Cortex of kidney (tissue), 1 donor: ENCODE measurements at places on chromosomes 5 and 9.

- no peak for DNase-seq
Observed at GRCh38 chr9:13651969-13652663, 372.6 kb upstream of the MPDZ start.

GRCh38 chr5:176790941-176791340 lies 19.4 kb upstream of the UNC5A start:
- no peak for DNase-seq

DNA sequence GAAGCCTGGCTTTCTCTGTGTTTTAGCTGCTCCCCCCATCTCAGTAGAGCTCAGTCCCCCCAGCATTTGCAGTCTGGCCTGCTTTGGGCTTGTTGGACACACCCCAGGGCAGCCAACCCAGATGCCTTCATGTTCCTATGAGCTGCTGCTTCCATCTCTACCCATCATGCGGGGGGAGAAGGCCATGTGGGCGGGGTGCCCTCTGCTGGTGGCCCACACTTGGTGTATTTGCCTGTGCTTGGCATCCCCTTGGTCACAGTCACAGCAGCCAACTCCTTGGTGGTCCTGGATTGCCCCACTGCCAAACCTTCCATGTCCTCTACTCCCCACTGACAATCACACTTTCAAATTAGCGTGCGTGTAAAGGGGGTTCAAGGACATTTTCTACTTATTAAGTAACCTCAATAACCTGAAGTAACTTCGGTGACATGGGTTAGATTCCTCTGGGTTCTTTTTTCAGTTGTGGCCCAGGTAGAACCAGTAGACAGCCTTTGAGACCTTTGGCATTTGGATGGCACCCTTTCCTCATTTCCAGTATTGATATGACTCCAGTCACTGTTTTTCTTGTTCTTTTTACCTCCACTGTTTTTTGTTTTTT lies 42.8 kb downstream of the SNX30 start:
- no peak for DNase-seq

GRCh38 chr5:2509527-2509926 lies 241.9 kb downstream of the IRX2 start:
- no peak for DNase-seq

DNA sequence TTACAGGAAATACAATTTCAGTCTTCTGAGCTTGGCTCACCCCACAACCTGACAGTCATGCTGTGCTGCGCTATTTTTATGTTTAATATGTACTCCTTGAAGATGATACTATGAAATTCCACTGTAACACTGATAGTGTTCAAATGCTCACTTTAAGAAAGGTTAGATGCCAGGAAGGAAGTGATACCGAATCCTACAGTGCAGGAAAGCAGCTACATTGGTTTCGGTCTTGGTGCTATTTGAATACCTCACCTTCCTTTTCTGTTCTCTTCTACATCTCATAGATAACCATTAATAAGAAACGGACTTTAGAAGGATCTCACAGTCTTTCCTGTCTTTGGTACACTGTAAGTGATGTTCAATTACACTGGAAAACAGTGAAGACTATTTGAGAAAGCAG lies 117.6 kb downstream of the SEMA5A start:
- no peak for DNase-seq

DNA sequence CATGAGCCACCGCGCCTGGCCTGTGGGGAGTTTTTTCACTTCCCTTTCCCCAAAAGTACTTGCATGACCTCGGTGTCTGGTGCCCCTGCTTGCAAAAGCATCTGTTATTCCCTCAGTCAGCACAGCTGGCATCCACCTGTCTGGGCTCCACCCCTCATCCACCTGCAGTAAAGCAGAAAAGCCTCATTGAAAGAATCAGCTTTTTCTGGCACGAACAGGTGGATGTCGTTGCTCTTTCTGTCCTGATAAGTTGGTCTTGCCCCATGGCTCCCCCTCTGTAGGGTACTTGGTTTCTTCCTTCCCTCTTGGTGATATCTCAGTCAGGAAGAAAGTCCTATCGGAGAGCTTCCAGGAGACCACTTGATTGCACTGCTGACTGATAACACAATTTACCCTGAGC lies 37.4 kb downstream of the WWC1 start:
- no peak for DNase-seq

DNA sequence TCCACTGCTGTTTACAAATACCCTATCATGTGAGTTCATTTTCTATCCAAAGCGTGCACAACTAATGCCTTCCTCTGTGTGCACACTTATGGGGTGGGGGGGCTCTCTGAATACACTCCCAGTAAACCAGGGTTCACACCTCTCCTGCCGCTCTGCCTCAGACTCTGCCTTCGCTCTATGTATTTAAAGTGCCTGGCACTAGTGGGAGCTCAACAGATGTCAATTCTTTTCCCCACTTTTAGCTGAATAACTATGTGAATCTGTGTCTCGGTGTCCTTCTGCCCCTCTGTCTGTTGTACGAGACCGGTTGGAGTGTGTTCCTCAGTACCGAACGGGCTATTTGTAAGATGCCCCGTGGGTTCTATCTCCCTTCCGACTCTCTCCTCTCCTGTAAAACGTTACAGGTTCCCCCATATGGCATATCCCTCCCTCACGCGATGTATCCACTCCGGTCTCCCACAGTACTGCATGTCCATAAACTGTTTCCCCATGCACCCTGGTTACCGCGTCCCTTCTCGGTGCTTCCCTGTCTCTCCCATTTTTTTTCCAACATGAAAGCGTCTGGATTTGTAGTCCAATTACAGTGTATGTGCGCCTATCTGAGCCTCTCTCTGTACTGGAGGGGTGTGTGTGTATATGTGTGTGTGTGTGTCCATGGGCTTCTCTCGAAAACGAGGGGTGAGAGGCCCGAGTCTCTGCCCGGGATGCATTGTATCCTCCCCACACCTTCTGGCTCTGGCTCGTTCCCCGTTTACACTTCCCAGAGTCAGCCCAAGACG lies 1.6 kb downstream of the ELL2 start:
- no peak for DNase-seq

- DNase-seq = no peak
Observed at GRCh38 chr5:148237785-148238417, 424 bp upstream of the MARCOL start.

GRCh38 chr9:124251204-124251603 lies 6.5 kb upstream of the NEK6 start:
- DNase-seq = no peak

DNA sequence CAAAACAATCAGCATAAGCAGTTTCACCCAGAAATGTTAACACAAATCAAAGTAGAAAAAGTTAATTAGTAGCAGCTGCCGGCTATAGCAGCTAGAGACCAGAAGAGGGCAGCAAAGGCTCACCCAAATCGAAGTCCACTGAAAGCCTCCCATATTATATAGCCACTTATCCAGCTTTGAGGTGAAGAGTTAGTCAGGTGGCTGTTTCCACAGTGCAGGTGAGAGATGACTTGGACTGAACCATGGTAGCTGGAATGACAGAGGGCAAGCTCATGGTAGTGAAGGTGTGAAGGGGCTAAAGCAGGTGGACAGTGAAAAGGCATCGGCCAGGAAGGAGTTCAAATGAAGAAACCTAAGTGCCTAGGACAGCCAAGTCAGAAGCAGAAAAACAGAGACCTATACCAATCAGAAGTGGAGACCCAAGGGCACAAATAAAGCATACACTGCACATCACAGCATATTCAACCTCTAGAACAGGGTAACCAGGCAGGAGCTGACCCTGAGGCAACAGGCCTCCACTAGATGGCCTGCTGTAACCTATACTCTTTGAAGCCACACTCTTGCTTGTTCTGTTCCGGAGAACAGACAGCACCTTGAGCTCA lies 7.2 kb upstream of the RNF38 start:
- no peak for DNase-seq

DNA sequence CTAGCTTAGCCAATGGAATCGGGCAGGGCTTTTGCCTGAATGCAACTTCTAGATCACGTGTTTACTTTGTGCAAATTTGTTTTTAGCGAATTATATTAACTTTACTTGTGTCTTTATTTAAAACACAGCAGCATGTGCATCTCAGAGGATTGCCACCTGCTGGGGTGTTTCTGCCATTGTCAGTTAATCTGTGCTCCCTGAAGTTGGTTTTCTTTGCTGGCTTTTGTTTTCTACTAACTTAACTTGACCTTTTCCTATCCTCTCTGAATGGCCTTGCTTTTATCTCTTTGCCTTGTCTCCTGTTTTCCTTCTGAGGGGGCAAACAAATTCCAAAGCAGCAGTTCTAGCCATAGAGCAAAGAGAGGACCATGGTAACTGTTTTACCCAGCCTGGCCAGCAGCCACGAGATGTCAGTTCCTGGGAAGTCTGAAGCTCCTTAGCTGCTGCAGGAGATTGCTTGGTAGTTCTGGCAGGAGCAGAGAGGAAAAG lies 67.6 kb downstream of the ARHGEF28 start:
- DNase-seq = no peak

DNA sequence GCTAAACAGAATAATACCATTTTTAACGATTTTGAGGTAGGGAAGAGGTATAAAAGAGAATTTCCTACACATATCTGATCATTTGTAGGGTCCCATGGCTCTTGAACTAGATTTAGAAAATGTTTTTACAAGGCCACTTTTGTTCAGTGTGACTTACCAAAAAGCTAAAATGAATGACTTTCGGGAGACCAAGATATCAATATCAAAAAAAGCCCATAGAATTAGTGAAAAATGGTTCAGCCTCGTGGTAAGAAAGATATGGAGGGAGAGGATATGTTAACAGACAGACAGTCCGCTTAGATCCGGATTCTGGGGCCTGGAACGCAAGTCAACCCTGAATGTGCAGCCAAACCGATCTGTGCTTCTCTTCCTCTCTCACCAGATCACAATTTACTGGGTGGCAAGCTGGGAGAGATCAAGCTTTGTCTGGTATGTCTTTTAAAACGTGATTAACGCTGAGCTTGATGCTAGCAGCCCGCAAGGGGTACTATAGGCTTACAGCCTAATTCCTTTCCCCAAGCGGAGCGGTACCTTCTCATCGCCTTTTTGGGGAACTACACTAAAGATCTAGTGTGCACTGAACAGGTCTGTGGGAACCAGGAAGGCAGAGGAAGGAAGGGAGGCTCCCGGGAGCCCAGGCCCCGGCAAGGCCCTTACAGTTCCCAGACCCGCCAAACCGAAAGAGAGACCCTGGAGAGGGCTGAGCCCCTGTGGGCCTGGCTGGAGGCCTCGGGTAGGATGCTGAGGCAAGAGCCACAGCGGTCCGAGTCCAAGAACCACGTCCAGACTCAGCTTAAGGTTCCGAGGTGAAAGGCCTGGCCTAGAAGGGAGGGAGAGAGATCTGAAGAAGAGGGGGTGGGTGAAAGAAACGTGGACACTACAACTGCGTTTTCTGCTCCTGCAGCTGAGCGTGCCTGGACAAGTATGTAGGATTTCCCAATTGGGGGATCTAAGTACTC lies 2.9 kb downstream of the NR2F1-AS1 start:
- DNase-seq = no peak

- no peak for DNase-seq
Observed at GRCh38 chr9:105672711-105673234, 10.5 kb downstream of the TAL2 start.

DNA sequence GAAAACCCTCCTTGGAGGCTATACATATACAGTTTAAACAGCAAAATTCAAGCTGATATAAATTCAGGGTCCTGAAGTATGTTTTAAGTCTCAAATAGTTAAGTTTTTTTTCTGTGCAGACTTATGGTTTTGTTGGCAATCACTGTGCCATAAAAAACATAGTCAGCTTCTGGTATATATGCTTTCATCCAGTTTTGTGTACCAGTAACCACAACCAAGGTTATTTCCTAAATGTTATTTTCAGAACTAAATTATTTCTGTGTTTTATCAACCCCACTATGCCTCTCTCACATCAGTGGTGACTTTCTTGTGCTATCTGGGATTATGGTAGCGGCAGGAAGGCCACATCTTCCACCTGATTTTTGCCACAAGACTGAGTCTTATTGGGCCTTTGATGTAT lies 107.7 kb upstream of the SMARCA2 start:
- no peak for DNase-seq

DNA sequence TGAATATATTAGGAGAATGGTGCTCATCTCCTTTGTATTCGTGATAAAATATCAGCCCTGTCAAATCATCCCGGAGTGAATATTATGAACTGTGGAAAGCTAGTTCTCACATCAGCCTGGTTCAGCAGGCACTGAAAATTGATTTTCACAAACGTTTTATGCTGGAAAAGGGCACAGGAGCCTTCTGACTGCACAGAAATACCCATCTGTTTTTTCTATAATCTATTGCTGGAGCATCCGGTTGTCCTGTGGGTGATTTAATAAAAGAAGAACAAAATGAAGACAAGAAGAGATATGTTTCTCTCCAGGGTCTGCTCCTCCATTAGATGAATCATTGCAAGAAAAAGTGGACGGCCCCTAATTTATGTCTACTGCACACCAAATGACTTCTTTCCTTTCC lies 85.3 kb downstream of the PRLR start:
- DNase-seq = no peak

- no peak for DNase-seq
Observed at GRCh38 chr9:35795695-35796094, 4.3 kb downstream of the NPR2 start.

- DNase-seq = no peak
Observed at GRCh38 chr9:128175102-128175563, 15.1 kb downstream of the BBLN start.

DNA sequence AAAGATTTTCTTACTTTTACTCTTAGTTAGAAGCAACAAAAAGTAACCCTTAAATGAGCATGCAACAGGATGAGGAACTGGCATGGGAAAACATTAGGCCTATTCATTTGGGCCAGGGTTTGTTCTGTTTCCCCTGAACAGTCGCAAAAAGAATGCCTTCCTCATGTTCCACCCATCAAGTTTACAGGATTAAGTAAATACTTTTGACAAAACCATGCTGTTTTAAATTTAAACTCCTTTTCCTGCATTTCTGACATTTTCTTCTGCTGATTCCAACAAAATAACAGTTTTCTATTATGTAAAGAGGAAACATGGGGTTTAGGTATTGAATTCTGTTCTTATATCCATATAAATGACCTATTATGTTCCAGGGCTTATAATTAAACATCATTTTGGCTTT lies 236.6 kb upstream of the ACTBL2 start:
- no peak for DNase-seq

GRCh38 chr5:43401827-43402226 lies 10.4 kb downstream of the CCL28 start:
- DNase-seq = no peak

DNA sequence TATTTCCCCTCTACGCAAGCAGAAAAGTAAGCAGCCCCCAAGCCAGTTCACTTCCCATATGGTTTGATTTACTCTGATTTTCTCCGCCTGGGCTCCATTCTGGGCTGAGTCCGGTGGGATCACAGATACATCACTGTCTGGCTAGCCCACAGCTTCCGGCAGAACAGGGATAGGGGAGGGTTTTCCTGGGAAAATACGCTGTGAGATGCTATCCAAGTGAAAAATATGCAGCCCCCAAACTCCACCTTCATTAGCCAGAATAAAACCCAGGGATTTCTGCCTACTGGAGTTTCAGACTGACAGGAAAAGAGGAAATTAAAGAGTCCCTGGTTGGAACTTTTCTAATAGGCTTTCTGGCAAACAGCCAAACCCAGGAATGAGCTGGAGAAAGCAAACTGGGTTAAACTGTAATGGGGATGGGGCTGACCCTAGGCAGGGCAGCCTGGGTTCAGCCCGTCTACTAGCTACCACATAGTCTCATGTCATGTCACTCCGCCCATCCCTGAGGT lies 16.9 kb upstream of the NIPAL4 start:
- DNase-seq = no peak
